NCI-H1092 treated with DMSO at 0.1 percent for 48 hours (cell line): ENCODE measurements at places on chromosomes 5 and 9.

DNA sequence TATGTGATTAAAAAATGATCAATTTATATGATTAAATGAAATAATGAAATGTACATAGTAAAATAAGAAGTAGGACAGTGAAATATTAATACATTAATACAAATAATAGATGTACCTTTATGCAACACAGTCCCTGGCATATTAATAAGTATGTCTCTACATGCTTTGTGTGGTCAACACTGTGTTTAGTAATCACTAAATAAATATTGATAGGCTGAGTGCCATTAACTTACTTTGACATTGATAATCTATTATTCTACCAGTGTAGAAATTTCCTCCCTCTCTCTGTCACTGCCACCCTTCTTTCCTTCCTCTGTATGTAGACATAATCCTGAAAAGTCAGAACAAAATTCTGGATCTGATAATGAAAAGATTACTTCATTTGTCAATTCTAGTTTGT, 43.7 kb downstream of the RNF180 start:
- no peak for DNase-seq

DNA sequence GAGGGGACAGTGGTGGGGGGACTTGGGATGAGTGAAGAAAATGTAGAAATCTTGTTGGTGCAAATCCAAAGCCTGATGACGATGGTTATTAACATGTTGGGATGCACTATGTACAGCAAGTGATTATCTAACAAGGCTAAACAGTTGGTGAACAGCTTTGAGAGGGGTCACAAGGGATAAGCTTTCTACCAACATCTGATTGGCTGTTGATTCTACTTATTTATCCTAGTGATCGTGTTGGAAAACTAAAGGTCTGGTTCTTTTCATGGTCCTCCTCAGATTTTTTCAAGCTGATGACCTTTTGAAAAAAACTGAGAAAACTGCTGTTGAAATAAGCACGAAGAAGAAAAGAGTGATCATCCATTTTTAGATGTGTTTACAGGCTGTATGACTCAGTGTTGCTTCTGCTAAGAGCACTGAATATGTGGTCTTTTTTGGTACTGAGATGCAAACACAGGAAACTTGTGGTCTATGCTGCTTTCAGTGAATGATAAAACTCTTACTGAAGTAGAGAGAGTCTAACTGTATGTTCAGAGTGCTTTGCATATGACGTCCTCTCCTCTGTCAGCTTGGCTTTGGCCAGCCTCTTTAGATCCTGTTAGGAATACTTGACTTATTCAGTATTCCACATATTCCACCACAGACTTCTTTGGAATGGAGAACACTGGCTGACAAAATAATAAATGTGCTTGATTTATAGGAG, 174.8 kb downstream of the SLF1 start:
- DNase-seq = no peak

DNA sequence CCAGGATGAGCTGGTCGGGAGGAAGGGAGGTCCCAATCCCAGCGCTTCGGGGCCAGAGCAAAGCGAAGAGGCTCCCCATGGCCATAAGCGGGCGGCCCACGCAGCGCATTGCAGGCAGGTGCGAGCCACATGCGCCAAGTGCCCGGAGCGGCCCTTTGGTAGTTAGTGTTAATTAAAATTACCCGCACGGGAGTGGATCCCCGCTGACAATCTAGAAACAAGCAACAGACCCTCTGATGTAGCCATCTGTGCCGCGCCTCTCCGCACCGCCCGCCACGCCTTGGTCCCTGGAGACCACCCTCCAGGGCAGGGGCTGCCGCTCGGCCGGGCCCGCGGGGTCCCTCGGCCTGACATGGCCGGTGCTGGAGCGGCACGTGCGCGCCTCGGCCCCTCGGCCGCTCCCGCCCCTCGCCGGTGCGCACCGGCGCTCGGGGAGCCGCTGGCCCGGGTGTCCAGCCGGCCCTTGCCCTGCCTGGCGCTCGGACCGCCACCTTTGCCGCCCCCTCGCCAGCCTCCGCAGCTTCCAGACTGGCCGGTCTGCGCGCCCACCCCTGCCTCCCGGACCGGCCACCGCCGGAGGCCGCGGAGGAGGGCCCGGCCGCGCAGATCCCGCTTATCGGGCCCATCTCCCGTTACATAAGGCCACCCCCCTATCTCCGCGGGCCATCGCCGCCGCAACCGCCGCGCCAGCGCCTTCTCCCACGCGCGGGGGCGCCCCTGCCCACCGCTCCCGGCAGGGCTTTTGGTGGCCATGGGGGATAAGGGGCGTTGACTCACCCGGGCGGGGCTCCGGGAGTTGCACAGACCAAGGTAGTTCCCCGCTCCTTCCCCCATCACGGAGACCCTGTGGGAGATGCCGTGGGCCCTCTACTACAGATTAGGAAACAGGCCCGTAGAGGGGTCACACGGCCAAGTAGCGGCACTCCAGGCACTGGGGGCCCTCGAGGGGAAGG, 1.9 kb upstream of the IL13 start:
- peak; percentile 3 for DNase-seq

DNA sequence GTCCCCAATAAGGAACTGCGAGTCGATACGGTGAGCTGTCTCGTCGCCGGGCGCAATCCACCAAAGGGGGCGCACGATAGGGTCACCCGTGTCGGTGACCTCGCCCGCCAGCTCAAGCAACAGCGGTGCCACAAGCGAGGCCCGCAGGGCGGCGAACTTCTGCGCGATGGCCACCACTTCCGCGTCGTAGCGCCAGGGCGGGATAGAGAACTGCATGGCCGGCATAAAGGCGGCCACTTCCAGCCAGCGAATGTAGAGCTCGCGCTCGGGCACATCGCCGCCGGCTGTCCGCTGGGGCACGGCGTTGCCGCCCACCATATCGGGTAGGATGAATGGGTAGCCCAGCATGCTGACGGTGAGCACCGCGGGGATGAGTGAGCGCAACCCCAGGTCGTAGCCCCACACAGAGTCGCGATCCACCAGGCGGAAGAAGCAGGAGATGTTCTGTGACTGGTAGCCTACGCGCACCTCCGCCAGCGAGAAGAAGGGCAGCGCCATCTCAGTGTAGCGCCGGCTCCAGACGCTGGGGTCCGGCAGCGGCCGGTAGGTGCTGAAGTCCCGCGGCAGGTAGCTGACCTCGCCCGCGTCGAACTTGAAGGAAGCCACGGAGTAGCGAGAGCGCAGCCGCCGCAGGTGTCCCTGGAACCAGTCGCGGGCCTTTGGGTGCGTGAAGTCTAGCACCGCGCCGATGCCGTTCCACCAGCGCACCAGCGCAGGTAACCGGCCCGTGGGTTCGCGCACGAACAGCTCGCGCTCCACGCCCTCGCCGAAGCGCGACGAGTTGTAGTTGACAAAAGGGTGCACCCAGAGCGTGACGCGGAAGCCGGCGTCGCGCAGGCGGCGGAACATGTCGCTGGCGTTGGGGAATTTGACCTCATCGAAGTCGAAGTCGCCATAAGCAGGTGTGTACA, 5.5 kb downstream of the MYORG start:
- DNase-seq = no peak

- peak; percentile 92 for DNase-seq
Observed at GRCh38 chr9:131227112-131227958, 49.0 kb downstream of the FAM78A start.

GRCh38 chr5:134227776-134228175, 1.9 kb upstream of the PPP2CA start:
- no peak for DNase-seq
